Activated CD8-positive, alpha-beta T cell treated with anti-CD3 and anti-CD28 coated beads, Interleukin-2, amount 10 ng/mL, durations not matched to agents 7 days and 5 days (primary cell): ENCODE measurements at places on chromosomes 1 and 21. TPM values are rescaled to one million over a fixed set of nuclear protein-coding genes. Genes with fewer than 3 reads are reported as not detected.

Gene WNT4
- not detected for total RNA-seq

GRCh38 chr1:204380293-204380831, 20.6 kb upstream of the PLEKHA6 start:
- H3K27ac ChIP-seq, result no peak overlapping the region
- H3K4me3 ChIP-seq, result no peak overlapping the region
- no peaks in the 10 kb centered on the region for H3K36me3 ChIP-seq
- peaks cover 13% of the 10 kb centered on the region for H3K4me1 ChIP-seq
- H3K27me3 ChIP-seq, result peaks cover 26% of the 10 kb centered on the region
- DNase-seq, result no peak

Gene PCP4
- not detected for total RNA-seq

DNA sequence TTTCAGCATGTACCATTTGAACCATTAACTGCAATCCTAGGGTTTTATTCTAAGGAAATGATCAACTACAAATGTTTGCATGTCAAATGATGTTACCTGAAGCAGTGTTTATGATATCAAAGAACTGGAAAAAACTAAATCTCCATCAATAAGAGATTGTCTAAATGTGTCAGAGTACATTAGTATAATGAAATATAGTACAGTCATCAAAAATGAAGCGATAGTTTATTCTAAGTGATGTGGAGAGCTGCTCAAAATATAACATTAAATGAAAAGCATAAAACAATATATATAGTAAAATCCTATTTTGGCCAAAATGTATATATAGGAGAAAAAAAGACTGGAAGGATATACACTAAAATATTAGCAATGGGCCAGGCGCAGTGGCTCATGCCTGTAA, 24.0 kb downstream of the AKNAD1 start:
- H3K36me3 ChIP-seq, result no peaks in the 10 kb centered on the region
- no peak overlapping the region for H3K4me3 ChIP-seq
- no peak for DNase-seq
- H3K4me1 ChIP-seq, result peaks cover 10% of the 10 kb centered on the region
- H3K27ac ChIP-seq, result no peak overlapping the region

Gene FMO5
- total RNA-seq, result 0.50 TPM

DNA sequence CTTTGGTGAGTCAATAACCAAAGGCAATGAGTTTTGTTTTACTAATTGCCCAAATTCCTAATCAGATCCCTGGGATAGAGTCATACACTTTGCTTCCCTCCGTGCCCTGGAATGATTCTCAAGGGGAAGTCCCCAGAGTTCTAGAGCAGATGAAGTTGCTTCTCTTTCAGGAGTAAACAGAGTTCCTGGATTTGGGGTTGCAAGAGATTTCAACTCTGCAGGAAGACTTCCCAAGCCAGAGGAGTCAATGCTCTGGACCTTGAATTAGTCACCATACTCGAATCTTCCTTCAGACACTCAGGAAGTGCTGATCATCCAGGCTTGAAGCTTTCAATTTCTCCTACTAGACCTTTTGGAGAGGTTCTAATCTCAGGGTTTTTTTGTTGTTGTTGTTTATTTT, 39.6 kb downstream of the FCER1A start:
- H3K4me3 ChIP-seq, result no peak overlapping the region
- H3K4me1 ChIP-seq, result no peaks in the 10 kb centered on the region
- DNase-seq, result no peak
